ENCODE measurements at places on chromosomes 4 and X.

DNA sequence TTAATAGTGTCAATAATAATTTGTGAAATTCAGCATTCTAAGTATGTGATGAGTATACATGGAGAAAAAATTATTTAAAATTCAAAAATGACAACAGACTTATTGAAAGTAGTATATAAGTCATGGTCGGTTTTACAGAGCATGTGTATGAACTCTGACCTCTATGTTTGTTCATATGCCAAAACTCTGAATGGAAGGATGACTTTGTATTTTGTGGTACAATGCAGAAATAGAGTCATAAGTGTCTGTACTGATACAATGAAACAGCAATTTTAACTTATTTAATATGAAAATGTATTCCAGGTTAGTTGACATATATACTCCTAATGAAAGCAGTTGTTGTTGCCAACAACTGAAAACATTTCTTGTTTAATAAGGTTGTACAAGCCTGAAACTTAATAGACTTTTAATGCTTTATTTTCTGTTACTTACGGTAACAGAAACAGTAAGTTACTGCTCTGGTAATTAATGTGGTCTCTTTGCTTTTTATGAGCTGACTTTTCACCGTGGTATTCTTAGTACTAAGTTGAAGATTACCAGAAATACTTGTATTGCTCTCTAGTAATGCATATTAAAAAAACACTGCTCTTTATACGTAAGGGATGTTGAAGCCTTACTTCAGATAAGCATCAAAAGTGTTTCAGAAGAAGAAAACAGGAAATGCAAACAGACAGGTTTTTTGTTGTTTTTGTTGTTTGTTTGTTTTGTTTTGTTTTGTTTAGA, 1.9 kb downstream of the UBE2K start:
- peak overlapping the region; percentile 77 for H3K4me3 ChIP-seq
- no peaks in the 10 kb centered on the region for H3K27me3 ChIP-seq
- H3K4me1 ChIP-seq: peaks cover 11% of the 10 kb centered on the region
- DNase-seq: no peak
- peaks cover 48% of the 10 kb centered on the region for H3K36me3 ChIP-seq

DNA sequence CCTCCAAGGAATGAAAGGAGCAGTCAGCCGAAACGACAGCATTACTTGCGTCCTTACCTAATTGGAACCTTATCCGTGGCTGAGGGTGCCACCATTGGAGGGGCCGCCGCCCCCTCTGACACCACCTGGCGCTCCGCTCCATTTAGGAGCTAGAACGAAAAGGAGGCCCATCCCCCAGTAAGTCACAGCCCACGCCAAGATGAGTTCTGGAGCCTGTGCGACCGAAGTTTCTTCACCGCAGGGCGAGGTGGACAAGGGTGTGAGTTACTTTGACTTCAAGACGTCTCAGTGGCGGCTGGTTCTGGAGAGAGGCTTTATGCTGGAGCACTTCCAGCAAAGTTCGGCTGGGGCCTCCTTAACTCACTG, 729 bp upstream of the IRF2 start:
- no peaks in the 10 kb centered on the region for H3K27me3 ChIP-seq
- H3K27ac ChIP-seq: peak overlapping the region; percentile 83
- DNase-seq: no peak
- peaks cover 4% of the 10 kb centered on the region for H3K4me1 ChIP-seq

- no peaks in the 10 kb centered on the region for H3K36me3 ChIP-seq
- no peak overlapping the region for H3K4me3 ChIP-seq
Observed at GRCh38 chr4:40507977-40508376, 121.7 kb downstream of the RBM47 start.

DNA sequence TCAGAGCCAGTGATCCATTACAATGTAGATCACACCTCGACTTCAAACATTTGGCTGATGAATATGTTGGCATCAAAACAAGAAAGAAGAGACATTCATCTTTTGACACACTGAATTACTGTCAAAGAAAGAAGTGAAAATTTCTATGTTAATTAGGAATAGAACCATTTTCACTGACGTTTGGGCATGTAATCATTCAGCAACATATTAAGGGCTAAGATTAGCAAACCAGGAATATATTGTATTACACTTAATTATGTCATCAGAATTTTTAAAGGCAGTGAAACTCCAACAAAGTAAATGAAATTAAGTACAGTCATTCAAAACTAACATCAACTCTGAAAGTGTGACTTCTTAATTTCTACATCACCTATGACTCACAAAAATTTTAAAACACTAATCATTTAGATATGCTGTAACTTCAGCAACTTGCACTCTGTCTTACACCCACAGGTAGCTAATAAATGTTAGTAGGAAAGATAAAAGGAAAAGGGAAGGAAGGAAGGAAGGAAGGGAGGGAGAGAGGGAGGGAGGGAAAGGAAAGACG, 1.4 kb upstream of the SMR3A start:
- H3K27me3 ChIP-seq: no peaks in the 10 kb centered on the region
- no peaks in the 10 kb centered on the region for H3K36me3 ChIP-seq
- no peak overlapping the region for H3K27ac ChIP-seq
- no peak for DNase-seq
- H3K4me3 ChIP-seq: no peak overlapping the region

DNA sequence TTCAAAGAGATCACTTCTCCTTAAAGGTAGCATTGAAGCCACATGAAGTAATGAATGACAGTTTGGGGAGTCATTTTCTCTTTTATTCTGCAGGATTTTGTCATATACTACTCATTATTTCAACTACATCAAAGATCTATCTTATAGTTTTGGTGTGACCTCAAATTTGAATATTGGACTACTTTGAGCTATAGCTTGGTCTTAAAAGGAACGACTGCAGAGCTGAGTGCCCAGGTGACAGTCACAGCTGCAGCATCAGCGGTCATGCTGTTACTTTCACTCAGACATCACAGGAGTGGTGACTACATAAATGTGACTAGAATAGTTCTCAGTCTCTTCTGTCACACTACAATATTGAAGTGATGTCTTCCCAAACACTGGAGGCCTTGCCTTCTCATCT, 10.7 kb upstream of the SPCS3 start:
- H3K4me3 ChIP-seq: no peak overlapping the region
- H3K27ac ChIP-seq: no peak overlapping the region
- H3K27me3 ChIP-seq: no peaks in the 10 kb centered on the region
- H3K4me1 ChIP-seq: peaks cover 7% of the 10 kb centered on the region
- H3K36me3 ChIP-seq: no peaks in the 10 kb centered on the region

- no peak overlapping the region for H3K4me3 ChIP-seq
- H3K4me1 ChIP-seq: no peaks in the 10 kb centered on the region
- H3K27me3 ChIP-seq: no peaks in the 10 kb centered on the region
- no peak overlapping the region for H3K27ac ChIP-seq
- no peak for DNase-seq
Observed at GRCh38 chrX:41824551-41824950, 98.8 kb downstream of the CASK start.

DNA sequence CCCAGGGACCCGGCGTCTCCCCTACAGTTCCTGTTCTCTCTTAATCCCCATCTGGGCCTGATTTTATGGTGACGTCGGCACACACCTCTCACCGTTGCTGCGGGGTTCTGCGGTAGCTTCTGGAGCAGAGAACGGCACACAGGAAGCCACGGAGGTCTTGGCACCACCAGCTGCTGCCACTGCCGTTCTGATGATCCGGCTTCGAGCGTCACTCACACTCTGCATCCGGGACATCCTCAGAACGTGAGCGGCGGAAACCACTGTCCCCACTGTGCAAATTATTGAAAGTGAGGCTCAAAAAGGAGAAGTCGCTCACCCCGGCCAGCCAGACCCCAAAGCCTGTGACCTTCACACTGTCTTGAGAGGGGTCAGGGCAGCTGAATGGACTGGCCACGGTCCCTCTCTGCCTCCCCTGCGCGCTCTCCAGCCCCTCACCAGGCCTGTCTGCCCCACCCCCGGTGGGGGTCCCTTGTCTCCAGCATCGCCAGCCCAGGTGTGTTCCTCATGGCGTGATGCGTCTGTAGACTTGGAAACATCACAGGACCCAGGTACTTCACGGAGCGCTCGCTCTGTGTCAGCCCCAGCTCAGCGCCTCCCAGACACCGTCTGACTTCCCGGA, 201.1 kb downstream of the AFAP1 start:
- H3K27me3 ChIP-seq: no peaks in the 10 kb centered on the region
- no peak overlapping the region for H3K4me3 ChIP-seq
- no peak overlapping the region for H3K27ac ChIP-seq
- no peak for DNase-seq

DNA sequence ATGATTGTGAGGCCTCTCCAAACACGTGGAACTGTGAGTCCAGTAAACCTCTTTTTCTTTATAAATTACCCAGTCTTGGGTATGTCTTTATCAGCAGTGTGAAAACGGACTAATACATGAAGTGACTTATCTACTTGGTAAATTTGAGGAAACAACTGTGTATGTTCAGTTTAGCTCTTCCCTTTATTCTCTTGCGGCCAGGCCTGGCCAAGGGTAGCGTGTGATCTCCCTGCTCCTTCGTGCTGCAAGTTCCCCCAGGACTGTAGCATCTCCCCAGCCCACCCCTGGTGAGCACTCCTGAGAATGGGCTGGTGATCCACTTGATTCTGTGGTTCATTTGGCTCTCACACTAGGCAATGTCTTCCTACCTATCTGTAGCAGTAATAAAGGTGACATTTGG, 53.2 kb upstream of the CHRNA9 start:
- H3K27ac ChIP-seq: no peak overlapping the region
- no peaks in the 10 kb centered on the region for H3K27me3 ChIP-seq
- H3K4me3 ChIP-seq: no peak overlapping the region
- no peaks in the 10 kb centered on the region for H3K36me3 ChIP-seq

DNA sequence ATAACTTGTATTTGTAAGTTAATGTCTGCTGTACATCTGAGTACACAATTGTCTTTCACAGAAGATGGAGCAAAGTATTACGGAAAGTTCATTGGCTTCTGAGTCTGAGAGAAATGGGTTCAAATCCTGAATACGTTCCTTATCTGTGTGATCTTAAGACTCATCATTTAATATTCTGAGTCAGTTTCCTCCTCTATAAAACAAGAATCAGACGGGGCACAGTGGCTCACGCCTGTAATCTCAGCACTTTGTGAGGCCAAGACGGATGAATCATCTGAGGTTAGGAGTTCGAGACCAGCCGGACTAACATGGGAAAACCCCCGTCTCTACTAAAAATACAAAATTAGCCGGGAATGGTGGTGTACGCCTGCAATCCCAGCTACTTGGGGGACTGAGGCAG, 57.8 kb downstream of the APBB2 start:
- peak overlapping the region; percentile 99 for H3K27ac ChIP-seq
- H3K36me3 ChIP-seq: no peaks in the 10 kb centered on the region
- H3K4me1 ChIP-seq: peaks cover 71% of the 10 kb centered on the region

GRCh38 chrX:9356846-9357245, 108.0 kb upstream of the TBL1X start:
- DNase-seq: no peak
- H3K27ac ChIP-seq: no peak overlapping the region

- H3K36me3 ChIP-seq: no peaks in the 10 kb centered on the region
- H3K27me3 ChIP-seq: no peaks in the 10 kb centered on the region
- no peaks in the 10 kb centered on the region for H3K4me1 ChIP-seq
Observed at GRCh38 chrX:78624426-78624825, 34.7 kb downstream of the RTL3 start.

GRCh38 chr4:158799013-158799770, 30.4 kb downstream of the FNIP2 start:
- DNase-seq: no peak
- H3K4me1 ChIP-seq: no peaks in the 10 kb centered on the region
- H3K36me3 ChIP-seq: no peaks in the 10 kb centered on the region
- H3K4me3 ChIP-seq: no peak overlapping the region
- no peak overlapping the region for H3K27ac ChIP-seq

DNA sequence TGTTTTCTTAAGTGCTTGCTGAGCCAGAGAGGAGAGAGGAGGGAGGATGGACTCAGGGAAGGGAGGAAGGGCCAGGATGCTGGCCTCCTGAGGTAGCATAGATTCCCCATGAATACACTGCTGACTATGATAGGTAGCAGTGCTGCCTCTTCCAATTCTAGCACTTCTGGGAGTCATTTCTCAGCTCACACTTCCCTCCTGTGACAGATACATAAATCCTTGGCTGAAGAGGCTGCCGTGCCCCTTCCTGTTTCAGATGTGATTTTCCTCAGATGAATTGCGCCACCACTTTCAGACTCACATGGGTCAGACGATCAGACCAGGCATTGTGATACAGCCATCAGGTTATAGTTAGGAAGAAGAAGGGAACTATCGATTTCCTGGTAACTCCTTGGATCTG, 22.4 kb downstream of the TSC22D3 start:
- no peak for DNase-seq
- no peaks in the 10 kb centered on the region for H3K36me3 ChIP-seq
- H3K27me3 ChIP-seq: no peaks in the 10 kb centered on the region
- no peak overlapping the region for H3K4me3 ChIP-seq
- peaks cover 4% of the 10 kb centered on the region for H3K4me1 ChIP-seq

DNA sequence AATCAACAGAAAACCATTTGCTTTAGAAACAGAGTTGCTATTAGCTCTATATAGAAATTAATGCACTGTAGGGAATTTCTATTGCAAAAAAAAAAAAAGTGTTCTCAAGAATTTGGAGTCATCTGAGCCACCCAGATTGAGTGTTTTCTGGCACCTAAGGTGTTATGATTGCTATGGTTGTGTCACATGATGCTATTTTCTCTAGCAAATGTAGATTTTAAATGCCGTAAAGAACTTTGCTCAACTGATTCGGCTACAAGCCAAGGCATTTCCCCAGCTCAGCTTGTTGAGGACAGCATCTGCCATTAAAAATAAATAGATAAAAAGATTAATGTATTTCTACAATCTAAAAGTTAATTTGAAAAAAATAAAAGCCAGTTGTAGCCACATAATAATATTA, 712.8 kb downstream of the FAT4 start:
- no peak for DNase-seq
- H3K4me1 ChIP-seq: no peaks in the 10 kb centered on the region
- H3K4me3 ChIP-seq: no peak overlapping the region
- no peaks in the 10 kb centered on the region for H3K27me3 ChIP-seq
- no peak overlapping the region for H3K27ac ChIP-seq
- no peaks in the 10 kb centered on the region for H3K36me3 ChIP-seq

DNA sequence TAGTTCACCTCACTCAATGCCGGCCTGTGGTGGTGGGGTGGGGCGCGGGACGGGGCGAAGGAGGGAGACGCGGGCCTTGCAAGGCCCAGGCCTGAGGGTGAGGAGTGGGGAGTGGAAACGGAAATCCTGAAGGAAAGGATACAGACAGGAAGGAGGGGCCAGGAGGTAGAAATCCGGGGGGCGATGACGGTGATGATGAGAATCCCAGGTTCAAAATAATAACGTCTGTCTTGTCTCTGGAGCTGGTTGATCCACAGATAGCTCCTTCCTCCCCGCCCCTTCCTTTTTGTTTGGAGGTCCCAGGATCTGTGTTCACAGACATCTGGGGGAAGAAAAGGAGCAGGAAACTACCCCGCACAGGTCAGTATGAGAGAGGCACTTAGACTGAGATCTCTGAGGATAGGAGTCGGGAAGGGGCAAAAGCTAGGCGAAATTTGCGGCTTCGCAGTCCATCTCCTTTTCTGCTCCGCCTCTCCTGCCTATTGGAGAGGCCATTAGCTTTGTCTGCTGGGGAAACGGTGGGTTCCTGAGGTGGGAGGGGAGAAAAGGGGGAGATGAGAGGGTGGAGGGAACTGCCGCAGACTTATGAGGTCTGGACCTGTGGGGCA, 746 bp downstream of the TCEAL7 start:
- no peak overlapping the region for H3K27ac ChIP-seq
- H3K4me3 ChIP-seq: no peak overlapping the region
- H3K27me3 ChIP-seq: no peaks in the 10 kb centered on the region
- no peaks in the 10 kb centered on the region for H3K36me3 ChIP-seq
- no peaks in the 10 kb centered on the region for H3K4me1 ChIP-seq

GRCh38 chr4:170139764-170140163, 50.0 kb upstream of the AADAT start:
- H3K4me1 ChIP-seq: no peaks in the 10 kb centered on the region
- DNase-seq: no peak
- no peaks in the 10 kb centered on the region for H3K27me3 ChIP-seq
